ENCODE measurements at places on chromosomes 5 and 9.

- DNase-seq: no peak
These were observed 91.8 kb upstream of the CXCL14 start for GRCh38 chr5:135670588-135670987.

DNA sequence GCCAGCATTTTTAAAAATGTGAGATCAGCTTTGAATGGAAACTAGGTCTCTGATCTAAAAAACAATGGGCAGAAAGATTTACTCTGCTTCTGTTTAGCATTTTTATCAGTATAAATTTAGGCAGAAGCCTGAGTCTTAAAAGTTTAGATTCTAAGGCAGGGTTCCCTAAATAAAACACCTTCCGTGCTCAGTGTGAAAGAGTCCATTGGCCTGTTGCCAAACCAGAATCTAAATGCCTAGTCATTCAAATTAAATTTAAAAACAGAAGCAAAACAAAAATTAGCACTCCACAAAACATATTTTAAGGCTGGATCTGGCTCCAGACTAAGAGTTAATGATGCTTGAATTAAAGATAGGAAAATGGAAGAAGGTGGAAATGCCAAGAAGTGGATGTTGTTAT is 4.5 kb downstream of the TYRP1 start:
- no peak for DNase-seq

GRCh38 chr5:134070725-134071613 is 43.5 kb upstream of the TCF7 start:
- peak; percentile 60 for DNase-seq

GRCh38 chr9:22158927-22159346 is 149.8 kb upstream of the CDKN2B start:
- no peak for DNase-seq

DNA sequence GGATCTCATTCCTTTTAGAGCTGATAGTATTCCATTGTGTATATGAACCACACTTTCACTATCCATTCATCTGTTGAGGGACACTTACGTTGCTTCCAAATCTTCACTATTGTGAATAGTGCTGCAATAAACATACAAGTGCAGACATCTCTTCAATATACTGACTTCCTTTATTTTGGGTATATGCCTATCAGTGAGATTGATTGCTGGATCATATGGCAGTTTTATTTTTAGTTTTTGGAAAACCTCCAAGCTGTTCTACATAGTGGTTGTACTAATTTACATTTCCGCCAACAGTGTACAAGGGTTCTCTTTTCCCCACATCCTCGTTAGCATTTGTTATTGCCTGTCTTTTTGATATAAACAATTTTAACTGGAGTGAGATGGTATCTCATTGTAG is 33.8 kb upstream of the LECT2 start:
- no peak for DNase-seq

Measured in stimulated activated naive CD8-positive, alpha-beta T cell treated with anti-CD3 and anti-CD28 coated beads, Interleukin-15, Interleukin-2, amounts not matched to agents 100 U/mL and 50 U/mL, for 24 hours (primary cell).